HL-60 (cell line): ENCODE measurements at places on chromosomes 12 and 14.

- no peak for DNase-seq
These were observed 46.8 kb upstream of the OR5AU1 start for GRCh38 chr14:21202463-21203358.

DNA sequence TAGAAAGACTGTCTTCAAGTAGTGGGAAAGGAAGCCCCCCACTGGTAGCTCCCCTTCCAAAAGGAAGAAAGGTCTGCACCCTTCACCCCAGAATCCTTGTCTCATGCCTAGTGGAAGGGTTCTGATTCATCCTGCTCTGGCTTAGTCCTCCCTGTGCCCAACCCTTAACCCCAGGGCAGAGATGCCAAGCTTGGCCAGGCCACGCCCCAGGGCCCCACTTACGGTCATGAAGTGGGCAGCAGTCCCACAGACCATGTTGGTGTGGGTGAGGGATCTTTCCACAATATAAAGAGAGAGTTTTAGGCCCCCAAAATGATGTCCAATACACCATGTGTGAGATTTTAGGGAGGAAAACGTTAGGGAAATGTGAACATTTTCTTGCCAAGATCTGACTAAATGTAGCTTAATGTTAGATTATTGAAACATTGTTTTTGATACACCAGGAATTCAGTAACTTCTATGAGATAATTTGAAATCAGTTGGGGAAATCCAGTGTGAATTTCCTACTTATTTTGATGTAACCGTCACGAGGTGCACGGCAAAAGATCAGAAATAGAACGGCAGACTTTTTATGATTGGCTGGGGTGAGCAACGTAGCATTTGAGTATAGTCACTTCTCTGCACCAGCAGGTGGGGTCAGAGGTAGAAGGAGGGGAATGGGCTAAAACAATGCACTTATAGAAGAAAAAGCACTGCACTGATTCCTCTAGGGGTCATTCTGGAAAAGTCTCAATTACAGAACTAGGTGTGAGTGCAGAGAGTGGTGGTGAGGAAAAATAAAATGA lies 8.2 kb upstream of the SSPN start:
- no peak for DNase-seq

- no peak for DNase-seq
These were observed at the start of gene ARID2 for GRCh38 chr12:45729233-45730083. ARID2 (plus strand) TSS chr12:45729706; CDS start chr12:45729837, 131 bp downstream.

DNA sequence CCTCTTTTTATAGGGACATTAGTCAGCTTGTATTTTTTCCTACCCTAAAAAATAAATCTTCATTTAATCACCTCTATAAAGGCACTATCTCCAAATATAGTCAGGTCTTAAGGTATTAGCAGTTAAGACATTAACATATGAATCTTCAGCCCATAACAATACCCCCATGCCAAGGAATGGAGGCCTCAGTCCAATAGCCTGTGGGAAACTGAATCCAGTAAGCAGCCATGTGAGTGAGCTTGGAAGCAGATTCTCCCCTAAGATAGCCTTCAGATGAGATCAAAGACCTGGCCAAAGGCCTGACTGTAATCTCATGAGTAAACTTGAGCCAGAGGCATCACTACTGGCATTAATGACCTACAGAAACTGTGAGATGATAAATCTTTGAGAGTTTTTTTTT lies 232.1 kb upstream of the SYT10 start:
- no peak for DNase-seq

DNA sequence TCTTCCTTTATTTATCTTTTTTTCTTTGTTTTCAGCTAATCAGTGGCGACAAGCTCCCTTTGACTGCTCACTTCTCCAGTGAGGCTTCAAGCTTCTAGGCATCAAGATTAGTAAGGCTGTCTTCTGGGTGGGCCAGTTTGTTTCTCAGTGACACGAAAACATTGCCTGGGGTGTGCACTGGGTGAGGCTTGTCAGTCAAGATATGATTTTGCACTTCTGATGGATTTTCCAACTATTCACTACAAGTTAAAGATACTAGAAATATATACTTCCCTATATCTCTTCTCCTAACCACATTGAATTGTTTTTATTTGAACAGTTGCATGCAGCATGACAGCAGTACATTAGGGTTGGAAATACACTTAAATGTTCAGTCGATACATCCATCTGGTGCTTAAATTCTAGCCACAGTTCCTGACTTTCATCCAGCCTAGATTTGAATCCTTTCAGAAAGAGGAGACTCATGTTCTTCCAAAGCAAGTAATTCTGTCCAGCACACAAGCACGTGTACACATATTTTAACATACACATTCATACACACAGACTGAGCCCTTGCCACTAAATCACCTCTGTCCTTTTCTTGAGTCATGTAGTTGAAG lies 275.6 kb upstream of the NOVA1 start:
- no peak for DNase-seq

- DNase-seq: no peak
These were observed 37.0 kb downstream of the B4GALNT3 start for GRCh38 chr12:496736-497135.
